ENCODE measurements at places on chromosomes 2 and 18.

DNA sequence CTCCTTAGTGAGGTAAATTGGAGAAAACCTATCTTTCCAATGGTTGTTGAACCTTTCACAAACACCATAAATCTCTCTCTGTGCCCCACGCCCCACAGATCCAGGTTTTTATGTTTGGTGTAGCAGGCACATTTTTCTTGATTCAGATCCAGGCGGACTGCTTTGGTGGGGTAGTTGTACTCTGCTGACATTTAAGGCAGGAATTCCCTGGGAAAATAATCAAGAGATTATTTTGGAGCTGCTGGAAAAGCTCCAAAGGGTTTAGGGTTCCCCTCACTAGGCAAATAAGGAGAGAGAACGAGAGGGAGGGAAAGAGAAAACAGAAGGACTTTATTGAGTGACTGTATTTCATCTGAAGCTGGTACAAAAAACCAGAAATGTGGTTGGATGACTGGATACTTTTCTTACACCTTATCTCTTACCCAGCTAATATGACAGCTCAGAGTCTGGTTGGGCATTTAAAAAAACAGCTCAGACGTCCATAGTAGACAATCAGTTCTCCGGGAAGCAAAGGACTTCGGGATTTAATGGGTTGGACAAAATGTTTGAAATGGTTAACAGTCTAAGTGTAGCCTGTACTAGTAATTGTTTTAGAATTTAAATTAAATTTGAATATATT is 3.6 kb upstream of the AQP4 start:
- no peak for DNase-seq

DNA sequence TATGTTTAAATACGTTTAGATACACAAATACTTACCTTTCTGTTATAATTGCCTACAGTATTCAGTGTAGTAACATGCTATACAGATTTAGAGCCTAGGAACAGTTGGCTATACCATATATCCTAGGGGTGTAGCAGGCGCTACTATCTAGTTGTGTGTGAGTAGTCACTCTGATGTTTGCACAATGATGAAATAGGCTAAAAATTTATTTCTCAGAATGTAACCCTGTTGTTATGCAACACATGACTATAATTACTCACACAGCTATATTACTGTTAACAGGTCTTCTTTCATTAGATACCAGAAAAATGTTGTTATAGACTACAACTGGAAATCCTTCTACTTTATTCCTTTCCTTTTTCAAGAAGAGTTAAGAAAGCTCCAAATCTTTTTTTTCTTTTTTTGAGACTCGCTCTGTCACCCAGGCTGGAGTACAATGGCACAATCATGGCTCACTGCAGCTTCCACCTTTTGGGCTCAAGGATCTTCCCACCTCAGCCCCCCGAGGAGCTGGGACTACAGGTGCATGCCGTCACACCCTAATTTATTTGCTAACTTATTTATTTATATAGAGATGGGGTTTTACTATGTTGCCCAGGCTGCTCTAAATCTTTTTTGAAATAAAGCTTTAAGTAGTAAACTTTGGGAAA is 48.5 kb downstream of the C2orf74 start:
- no peak for DNase-seq

DNA sequence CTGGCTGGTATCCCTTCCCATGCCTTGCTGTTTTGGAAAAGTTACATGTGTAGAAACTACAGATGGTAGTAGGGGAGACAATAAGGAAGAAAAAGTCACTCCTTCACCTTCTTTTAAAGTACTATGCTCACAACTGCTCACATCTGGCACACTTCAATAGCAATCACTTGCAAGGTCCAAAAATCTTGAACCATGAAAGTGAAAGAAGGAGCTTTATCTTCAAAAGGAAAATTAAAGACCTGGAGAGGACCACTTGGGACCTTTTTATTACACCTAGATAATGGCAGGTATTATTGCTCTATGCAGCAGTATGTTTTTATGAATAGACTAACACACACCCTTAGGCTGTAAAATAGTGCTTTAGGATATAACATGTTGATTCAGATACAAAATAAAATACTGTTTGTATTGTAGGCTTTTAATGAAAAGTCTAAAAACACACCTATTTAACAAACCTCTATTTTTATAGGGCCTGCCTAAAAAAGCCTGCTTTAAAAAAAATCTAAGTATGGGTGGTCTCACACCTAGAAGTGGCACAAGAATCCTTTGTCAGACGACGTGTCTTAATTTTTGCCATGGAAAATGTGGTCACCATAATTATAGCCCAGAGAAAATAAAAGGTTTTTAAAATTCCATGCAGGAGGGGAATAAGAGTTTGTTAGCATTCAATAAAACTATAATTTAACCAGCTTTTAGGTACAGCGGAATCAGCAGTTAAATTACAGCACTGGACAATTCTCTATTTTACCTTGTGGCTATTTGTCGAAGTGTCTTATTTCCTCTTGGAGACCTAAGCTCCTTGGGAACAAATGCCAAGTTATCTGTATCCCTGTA is 124.0 kb downstream of the BCL2 start:
- no peak for DNase-seq

DNA sequence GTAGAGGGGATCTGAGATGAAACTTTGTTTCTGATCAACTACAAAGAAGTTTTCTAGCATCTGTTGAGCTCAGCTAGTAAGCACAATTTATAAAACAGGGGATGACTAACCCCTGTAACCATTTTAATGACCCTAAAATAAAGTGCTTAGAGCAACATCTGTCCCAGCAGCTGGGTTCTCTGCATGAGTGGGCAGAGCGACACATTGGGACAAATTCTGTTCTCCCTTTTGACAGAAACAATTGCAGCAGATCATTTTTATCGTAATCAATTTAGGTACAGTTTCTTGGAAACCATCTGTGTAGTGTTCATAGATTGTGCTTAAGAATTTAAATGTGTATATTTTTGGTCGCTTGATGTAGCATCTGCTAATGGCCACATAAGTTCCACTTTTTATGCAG is 678.0 kb downstream of the RNF144A start:
- DNase-seq: no peak

DNA sequence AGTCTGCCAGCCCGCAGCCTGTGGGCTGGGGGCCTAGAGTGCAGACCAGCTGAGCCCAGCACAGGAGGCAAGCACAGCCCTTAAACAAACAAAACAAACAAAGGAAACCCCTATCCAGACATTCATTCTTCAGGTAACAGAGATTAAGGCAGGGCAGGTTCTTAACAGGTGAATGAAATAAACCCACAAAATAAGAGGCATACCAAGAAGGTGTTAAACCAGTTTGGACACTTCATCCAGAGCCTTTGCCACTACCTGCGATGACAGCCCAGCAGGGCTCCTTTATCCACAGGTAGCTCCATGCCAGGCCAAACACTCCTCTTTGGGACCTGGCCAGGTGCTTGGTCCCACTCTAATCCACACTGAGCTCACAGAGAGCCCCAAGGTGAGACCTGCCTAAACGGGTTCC is 209.7 kb upstream of the SIX2 start:
- no peak for DNase-seq

GRCh38 chr18:57666818-57667497 is 45.3 kb upstream of the NARS1 start:
- no peak for DNase-seq

DNA sequence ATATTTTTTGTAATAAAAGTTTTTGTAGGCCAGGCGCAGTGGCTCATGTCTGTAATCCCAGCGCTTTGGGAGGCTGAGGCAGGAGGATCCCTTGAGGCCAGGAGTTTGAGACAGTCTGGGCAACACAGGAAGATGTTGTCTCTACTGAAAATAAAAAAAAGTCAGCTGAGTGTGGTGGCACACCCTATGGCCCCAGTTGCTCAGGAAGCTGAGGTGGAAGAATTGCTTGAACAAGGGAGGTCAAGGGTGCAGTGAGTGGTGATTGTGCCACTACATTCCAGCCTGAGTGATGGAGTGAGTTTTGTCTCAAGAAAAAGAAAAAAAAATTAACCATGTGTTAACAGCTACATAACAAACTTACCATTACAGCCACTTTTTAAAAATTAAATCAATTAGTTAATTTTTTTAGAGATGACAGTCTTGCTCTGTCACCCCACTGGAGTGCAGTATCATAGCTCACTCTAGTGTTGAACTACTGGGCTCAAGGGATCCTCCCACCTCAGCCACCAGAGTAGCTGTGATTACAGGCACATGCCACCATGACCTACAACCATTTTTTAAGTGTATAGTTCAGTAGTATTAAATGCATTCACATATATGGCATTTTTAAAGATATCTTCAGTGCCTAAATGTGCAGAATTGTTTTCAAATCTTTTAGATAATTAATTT is 67.2 kb upstream of the ACYP2 start:
- no peak for DNase-seq

DNA sequence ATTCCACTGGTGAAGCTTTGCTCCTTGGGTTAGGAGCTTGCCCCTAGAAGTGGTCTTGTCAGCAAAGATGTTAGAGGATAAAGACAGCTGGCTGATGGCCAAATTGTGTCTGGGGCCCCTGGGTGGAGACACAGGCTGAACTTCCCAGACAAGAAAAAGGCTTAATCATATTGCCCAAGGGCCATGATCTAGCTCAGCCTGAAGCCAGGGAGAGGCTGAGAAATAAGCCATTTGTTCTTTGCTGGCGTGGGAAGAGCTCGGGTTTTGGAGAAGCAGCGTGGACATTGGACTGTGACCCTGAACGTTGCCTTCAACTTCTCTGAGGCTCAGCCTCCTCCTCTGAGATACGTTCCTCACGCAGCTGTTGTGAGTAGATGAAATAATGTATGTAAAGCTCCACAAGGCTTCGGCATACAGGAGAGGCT is 153.0 kb downstream of the ZFP36L2 start:
- no peak for DNase-seq

- no peak for DNase-seq
These were observed 870.2 kb downstream of the CBLN2 start for GRCh38 chr18:71673954-71674353.

DNA sequence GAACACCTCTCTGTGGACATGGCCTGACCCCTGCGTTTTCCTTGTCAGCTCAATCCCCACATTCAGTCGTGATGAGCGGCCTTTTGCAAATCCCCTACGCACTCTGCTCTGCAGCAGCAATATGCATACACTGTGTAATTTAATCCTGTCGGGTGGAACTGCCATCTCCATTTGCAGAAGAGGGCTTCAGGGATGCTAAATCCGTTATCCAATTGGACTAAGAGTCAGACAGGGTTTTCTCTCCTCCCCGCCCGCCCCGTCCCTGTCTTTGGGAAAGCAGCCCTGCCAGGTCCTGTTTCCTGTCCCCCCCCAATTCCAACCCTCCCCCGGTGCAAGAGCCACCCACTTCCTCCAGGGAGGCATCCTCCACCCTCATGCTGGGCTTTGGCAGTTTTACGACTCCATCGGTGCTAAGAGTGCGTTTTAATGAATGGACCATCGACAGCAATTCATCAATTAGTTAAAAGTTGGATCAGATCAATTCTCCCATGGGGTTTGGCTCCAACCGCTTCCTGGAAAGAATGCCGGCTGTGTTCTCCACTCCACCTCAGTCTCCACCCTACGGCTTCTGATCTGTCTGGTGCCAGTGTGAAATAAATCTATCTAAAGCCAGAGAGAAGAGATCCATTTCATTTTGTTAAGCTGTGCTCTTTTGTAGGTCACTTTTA is 53.5 kb upstream of the ASAP2 start:
- no peak for DNase-seq

GRCh38 chr2:235506997-235507615 is 13.3 kb downstream of the AGAP1 start:
- DNase-seq: no peak

GRCh38 chr18:72986103-72986502 is 118.3 kb upstream of the NETO1 start:
- no peak for DNase-seq

GRCh38 chr18:68299906-68300305 is 415.0 kb downstream of the TMX3 start:
- DNase-seq: no peak

DNA sequence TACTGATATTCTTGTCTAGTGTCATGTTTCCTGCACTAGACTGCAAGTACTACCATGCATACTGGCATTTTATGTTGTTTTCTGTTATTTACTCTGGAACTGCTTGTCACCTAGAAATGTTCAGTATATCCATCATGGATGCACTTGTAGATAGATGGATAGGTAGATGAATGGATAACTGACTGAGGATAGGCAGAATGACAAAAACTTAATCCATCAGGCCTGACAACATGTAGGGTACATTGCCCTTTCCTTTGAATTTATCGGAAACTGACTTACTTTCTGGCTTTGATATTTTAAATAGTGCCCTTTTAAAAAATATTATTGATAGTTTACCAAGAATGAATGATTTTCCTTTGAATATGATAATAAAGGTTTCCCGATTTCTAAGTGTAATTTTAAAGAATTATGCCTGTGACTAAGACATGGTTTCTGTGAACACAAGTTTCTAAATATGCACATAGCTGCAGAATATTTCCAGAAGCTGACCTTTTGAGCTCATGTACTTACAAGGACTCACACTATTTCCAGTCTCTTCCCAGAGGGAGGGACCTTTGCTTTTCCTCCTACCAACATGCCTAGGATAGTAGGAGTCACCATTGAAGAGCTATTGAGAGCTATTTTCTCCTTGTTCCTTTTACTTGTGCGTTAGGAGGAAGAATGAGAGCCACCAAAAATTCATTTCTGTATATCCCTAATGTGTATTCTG is 81.3 kb downstream of the ANKRD12 start:
- no peak for DNase-seq

- no peak for DNase-seq
These were observed 89.3 kb downstream of the MBD5 start for GRCh38 chr2:148110184-148110583.

DNA sequence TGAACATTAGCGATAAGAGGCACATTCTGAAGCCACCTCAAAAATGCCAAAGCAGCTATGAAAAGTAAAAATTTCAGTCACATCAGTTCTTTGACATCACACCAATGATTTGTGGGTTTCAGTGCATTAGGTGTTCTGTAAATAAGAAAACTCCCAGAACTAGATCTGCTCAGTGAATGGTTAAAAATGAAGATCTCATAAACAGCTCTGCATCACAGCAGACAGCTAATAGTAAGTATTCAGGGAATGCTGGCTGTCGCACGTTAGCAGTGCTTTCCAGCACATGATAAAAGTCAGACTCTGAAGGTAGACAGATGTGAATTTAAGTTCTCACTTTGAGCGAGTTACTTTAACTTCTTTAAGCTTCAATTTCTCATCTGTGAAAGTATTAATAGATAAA is 154.9 kb downstream of the SATB2 start:
- DNase-seq: no peak

- no peak for DNase-seq
These were observed 110.3 kb downstream of the RAB3GAP1 start for GRCh38 chr2:135162377-135162776.

- DNase-seq: no peak
These were observed 4.4 kb downstream of the AFF3 start for GRCh38 chr2:100137866-100138570.

- no peak for DNase-seq
These were observed 17.6 kb upstream of the KCNE4 start for GRCh38 chr2:223034221-223034975.

- DNase-seq: no peak
These were observed 222.2 kb downstream of the MYCN start for GRCh38 chr2:16162491-16163040.

DNA sequence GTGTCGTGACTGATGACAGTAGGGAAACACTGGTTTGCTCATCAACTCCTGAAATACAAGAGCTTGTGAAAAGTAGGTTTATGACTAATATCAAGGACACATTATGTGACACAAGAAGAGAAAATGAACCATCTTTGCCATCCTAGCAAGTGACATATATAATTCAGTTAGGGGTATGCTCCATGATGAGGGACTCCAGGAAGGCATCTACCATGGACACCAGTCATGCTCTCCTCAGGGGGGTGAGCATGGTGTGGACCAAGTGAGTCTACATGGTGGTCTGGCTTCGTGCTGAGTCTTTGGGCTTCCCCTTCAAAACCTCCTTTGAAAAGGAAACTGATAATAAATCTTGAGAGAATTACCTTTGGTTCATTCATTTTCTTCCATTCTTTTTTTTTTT is 11.7 kb upstream of the SERPINB5 start:
- DNase-seq: no peak

- DNase-seq: no peak
These were observed 119.9 kb upstream of the CAB39 start for GRCh38 chr2:230592775-230593174.
